ENCODE measurements at places on chromosomes 12 and 14. TPM values are rescaled to one million over a fixed set of nuclear protein-coding genes. Genes with fewer than 3 reads are reported as not detected.

Gene SERPINA6
- not detected for total RNA-seq

Gene BICDL1
- not detected for total RNA-seq

Gene TEX52
- not detected for total RNA-seq

Gene CPNE6
- not detected for total RNA-seq

Gene RTL1
- not detected for total RNA-seq

Gene RDH12
- total RNA-seq, result not detected

Gene BCL2L14
- total RNA-seq, result not detected

Gene DEGS2
- not detected for total RNA-seq

Gene GLT1D1
- total RNA-seq, result not detected

Gene PRICKLE1
- 69.0 TPM for total RNA-seq

Gene RBM19
- 34.4 TPM for total RNA-seq

Gene REC8
- 29.6 TPM for total RNA-seq

Gene KCNMB4
- total RNA-seq, result 2.1 TPM

Gene C12orf54
- not detected for total RNA-seq

Gene TPPP2
- not detected for total RNA-seq

Gene RIN3
- 20.8 TPM for total RNA-seq

Gene TAS2R14
- 3.0 TPM for total RNA-seq

Gene ZNF891
- total RNA-seq, result 1.5 TPM

Gene RNF212B
- not detected for total RNA-seq

Gene SDS
- total RNA-seq, result not detected

Gene CD4
- not detected for total RNA-seq

Gene SLC16A7
- total RNA-seq, result 8.4 TPM

Gene VTI1B
- total RNA-seq, result 79.4 TPM

Gene KRT83
- not detected for total RNA-seq

Gene PPP1R36
- 0.51 TPM for total RNA-seq

Gene RND1
- 4.0 TPM for total RNA-seq

Gene LBHD2
- total RNA-seq, result not detected

Gene KRT2
- not detected for total RNA-seq

Gene PLA2G1B
- not detected for total RNA-seq

Gene DTX1
- total RNA-seq, result 0.14 TPM

Gene TRPV4
- total RNA-seq, result 12.3 TPM

Gene TAS2R9
- total RNA-seq, result not detected

Gene DNAAF2
- total RNA-seq, result 6.4 TPM

Gene KSR2
- total RNA-seq, result 5.2 TPM

Gene KCNA5
- not detected for total RNA-seq

Gene MMP17
- 10.8 TPM for total RNA-seq

Gene ZFHX2
- total RNA-seq, result 2.0 TPM

Gene GNB3
- total RNA-seq, result 9.4 TPM

Gene ASIC1
- 0.55 TPM for total RNA-seq

Gene ART4
- 12.5 TPM for total RNA-seq

Gene INHBE
- total RNA-seq, result not detected

Gene CCDC38
- total RNA-seq, result not detected

Gene PDZRN4
- not detected for total RNA-seq

Gene TAS2R50
- total RNA-seq, result 1.5 TPM

Gene TBX3
- 1.1 TPM for total RNA-seq

Gene PIK3C2G
- total RNA-seq, result not detected

Gene TXNDC16
- 4.8 TPM for total RNA-seq

Gene ADAM20
- total RNA-seq, result 0.44 TPM

Gene REP15
- 4.8 TPM for total RNA-seq

Gene IL23A
- not detected for total RNA-seq

Gene RNASE7
- total RNA-seq, result not detected

Gene RAD9B
- not detected for total RNA-seq

Gene AVPR1A
- not detected for total RNA-seq

Gene SIX4
- 4.7 TPM for total RNA-seq

Gene ENDOU
- total RNA-seq, result not detected
